ENCODE measurements at places on chromosomes 3 and 15. TPM values are rescaled to one million over a fixed set of nuclear protein-coding genes. Genes with fewer than 3 reads are reported as not detected.

PPARG gene
- total RNA-seq, result 0.54 TPM

CACNA2D3 gene
- not detected for total RNA-seq

DNA sequence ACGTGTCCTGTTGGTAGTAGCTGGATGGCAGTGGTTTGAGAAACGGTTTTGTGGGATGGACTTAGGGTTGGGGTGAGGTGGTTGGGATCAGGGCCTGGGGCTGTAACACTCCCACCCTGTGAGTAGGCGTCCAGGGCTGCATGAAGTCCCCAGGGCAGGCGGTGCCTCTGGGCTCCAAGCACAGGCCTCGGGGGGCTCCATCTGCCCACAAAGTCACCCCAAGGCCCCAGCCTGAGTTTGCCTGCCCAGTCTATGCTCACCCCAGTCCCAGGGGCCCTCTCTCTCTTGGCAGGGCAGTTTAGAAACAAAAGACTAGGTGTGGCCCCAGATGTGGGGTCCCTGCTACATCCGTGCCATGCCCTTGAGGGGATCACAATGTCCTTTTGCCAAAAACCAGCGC, 86.9 kb upstream of the PRR23E start:
- DNase-seq, result no peak

DNA sequence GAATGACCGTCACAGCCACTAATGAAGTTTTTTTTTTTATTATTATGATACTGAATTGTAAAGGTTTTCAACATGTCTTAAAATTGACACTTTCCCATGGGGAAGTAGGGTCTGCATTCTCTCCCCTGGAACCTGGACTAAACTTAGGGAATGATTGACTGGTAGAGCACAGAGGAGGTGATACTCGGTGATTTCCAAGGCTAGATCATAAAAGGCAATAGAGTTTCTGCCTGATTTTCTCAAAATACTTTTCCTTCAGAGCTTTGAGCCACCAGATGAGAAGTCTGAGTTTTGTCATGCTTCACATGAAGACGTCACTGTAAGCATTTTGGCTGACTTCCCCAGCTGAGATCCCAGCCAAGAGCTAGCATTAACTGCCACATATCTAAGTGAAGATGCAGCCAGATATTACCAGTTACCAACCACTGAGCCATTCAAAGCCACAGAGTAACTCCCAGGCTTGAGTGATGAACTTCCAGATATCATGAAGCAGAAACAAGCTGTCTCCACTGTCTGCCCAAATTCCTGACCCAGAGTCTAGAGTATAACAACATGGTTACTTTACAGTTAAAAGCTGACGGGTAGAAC, 105.8 kb downstream of the LSAMP start:
- DNase-seq, result no peak

DNA sequence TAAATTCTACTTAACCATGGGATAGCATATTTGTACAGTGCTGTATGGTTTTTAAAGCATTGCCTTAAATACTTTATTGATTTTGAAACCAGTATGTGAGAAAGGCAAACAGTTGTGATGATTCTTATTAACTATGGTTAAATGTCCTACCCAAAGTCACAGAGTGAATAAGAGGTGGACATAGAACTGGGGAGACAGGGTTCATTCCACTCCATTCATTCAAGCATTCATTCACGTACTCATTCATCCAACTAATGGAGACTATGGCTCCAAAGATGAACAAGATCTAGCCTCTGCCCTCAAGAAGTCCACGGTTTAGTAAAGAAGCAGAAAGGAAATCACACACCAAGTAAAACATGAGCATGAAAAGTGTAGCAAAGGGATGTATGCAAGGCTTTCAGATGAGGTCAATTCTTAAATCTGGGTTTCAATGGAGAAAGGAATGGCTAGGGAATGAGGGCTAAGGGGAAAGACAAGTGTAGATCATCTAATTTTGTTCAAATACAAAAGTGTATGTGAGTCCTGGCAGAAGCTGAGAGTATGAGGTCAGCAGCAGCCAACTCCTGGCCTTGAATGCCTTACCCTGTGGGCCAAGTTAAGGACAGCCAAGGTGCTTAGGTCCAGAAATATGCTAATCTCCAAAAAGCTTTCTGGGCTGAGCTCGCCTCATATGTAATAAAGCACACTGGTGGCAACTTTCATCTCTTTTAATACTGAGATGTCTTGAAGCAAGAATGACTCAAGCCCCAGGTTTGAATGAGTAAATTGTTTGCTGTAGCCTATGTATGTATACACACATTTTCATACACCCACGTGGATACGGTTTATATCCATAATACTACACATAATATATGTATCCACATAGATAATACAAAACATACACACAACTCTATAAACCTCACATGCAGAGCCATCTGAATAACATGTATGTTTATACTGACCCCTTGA, 4.3 kb downstream of the TNIK start:
- DNase-seq, result peak; percentile 29

DNA sequence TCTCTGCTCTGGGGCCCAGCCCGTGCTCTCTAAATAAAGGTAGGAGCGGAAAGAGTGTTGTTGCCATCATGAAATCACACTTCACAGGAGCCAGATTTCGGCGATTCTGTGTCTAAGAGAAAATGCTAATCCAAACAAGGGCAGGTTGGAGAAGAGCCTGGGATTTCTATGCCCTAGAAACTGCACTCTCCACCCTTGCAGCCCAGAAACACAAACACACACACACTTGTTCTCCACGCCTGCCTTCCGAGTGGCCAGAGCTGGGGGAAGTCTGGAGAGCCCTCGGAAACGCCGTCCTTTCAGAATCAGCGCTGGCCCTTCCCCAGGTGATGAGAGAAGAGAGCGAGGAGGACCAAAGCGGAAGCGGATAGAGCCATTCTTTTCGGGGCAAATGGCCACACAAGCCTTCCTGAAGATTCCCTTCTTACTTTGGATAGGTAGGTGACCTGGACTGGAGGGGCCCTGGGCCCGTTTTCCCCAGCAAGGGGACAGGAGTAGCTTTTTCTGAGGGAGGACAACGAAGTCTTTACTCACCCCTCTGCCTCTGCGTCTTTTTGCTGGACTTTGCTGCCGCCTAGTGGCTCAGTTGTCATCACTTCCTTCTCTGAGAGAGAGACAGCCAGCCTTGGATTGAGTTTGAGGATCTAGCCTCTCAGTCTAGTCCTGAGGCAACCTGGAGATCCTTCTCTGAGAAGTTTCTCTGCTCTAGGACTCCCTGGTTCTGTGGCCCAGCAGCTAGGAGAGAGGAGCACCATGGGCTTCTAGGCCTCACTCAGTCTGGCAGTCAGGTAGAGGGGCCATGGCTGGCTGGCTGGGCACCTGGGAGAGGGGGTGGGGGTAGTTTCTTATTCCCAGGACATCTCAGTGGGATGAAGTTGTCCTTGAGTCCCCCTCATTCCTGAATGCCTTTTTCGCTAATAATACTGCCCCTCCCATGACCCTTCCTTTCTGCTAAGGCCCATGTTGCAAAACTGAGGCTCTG, 37.7 kb downstream of the SENP8 start:
- DNase-seq, result peak; percentile 74
